ENCODE measurements at places on chromosomes 2 and 18.

DNA sequence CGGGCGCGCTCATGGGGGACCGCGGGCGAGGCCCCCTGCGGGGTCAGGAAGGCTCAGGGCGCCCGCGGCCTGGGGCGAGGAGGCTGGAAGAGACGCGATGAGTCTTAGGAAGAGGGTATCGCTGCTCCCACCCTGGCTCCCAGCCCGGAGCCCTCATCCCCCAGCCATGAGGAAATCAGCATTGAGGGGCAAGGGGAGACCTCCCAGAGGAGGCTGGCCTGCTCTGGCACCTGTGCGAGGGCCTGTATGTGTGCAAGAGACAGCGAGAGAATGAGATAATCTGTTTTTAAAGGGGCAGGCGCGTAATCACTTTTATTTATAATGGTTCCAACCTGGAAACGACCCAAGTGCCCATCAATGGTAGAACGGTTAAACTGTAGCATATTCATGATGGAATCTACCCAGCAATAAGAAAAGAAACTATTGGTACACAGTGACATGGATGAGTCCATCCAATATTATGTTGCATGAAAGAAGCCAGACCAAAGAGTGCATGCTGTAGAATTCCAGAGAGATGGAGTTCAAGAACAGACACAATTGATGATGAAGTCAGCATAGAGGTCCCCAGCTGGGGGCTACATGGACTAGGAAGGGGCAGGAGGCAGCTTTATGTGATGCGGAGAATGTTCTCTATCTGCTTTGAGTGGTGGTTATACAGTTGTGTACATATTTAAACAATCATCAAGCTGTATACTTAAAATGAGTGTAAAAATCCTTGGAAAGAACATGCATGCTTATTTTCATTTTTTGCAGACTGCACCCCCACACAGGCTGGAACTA, 14.4 kb downstream of the FBXO41 start:
- peak; percentile 42 for DNase-seq

GRCh38 chr2:58594175-58594574, 353.1 kb upstream of the FANCL start:
- peak; percentile 35 for DNase-seq

DNA sequence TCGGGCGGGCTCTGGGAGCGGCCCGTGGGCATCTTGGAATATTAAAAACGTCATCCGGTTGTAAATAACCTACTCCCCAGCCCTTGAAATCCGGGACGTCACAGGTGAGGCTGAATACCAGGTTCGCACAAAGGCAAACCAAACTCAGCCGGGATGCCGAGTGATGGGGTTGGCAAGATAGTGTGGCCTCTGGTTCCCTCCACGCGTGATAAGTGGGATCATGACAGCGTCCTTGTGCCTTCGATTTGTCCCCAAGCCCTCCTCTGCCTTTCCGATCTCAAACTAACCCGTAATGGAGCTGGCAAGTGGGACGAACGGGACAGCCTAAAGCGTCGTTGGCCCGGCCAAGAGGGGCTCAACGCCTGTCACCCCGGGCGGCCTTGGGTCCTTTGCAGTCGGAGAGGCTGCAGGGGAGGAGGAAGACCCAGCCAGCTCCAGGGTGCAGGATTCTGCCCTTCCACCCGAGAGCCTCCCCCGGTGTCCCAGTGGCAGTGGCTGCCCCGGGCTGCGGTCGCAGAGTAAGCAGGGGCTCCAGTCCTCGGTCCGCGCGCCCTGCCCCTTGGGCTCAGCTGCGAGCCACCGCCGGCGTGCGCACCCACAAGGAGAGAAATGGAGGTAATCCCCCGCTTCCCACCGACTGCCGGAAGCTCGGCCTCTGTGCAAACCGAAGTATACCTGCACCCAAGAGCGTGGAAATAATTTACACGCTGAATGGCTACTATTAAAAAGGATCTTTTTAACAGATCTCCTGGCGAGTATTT, 13.4 kb upstream of the PAX3 start:
- DNase-seq: no peak

GRCh38 chr2:181626671-181627070, 30.2 kb downstream of the CERKL start:
- no peak for DNase-seq

DNA sequence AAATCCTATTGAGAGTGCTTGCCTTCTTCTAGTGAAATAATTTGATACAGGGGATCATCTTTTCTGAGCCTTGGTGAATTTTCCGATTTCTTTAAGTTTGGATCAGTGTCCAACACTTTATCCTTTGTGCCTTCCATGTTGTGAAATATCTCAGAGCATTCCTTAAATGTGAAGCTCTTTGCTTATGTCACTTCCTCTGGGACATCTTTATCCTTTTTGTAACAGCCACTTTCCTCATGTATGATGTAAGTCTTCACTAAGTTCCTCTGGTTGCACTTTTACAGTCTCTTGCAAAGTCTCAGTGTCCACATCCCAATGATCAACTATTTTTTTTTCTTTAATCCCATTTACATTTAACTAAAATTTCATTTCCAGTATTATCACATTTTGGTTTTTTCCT, 254.2 kb downstream of the EN1 start:
- DNase-seq: no peak

- no peak for DNase-seq
These were observed 40.5 kb downstream of the ANKRD12 start for GRCh38 chr18:9177031-9177430.

- DNase-seq: no peak
These were observed 70.2 kb downstream of the SPATS2L start for GRCh38 chr2:200376513-200377354.

- no peak for DNase-seq
These were observed 208.5 kb upstream of the NRP2 start for GRCh38 chr2:205473791-205474190.

- no peak for DNase-seq
These were observed 115.7 kb upstream of the FHL2 start for GRCh38 chr2:105514576-105514975.

DNA sequence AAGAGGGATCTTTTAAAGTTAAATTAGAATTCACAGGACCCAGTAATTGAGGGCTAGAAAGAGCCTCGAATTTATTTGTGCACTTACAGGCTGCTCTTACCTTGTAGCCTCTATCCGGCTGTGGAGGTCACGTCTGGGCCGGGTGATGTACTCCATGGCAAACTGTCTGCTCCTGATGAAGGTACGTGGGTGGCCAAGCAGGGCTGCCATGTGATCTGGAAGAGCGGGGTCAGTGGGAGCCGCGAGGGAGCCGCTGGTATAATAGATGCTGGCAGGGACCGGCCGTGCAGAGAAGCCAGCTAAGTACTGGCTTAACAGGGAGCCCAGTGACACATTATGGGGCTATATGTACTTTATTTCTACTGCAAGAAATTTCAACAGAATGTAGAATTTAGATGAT, 59.2 kb downstream of the ADI1 start:
- no peak for DNase-seq

DNA sequence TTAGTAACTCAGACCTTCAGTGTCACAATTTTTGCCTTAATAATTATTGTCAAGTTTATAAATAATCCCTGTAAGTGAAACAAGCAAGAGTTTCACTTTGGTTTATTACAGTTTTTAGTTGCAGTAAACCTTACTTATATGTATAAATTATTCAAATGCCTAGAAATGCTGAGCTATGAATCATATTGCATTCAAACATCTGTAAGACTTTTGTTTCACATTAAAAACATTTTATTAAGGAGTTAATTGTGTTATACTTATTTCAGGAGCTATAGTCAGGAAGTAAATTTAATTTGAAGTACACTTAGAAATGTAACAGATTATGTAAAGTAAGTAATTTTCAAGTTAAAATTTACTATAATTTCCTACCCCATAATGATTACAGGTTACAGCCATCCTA, 3.9 kb upstream of the ETAA1 start:
- no peak for DNase-seq

DNA sequence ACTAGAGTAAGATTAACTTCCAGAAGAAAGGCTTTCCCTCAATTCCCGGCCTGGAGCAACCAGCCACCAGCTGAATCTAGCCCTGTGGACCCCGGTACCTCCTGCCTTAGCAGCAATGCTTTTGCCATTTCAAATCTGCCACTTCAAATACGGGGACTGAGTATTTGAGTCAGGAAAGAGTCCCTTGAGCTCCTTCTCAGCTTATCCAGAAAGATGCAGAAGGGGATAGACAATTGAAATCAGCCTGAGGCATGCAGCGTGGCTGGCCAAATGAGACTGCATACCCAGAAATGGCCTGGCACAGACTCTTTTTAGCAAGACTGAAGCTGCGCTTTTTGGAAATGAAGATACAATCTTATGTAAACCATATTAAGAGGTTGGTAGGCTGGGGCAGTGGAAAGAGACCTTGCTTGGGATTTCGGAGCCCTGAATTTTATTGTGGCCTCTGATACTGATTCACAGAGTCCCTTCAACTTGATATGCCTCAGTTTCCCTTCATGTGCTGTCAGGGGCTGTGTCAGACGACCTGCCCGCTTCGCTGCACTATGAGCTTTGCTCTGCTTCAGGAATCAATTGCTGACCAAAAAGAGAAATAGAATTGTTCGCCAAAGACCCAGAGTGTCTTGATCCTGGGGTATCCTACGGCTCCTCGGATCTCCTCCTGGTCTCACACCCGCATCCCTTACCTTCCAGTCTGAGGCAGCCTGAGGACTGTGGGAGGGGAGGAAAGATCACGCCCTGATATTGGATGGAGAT, 1.0 kb downstream of the MATN3 start:
- DNase-seq: no peak

DNA sequence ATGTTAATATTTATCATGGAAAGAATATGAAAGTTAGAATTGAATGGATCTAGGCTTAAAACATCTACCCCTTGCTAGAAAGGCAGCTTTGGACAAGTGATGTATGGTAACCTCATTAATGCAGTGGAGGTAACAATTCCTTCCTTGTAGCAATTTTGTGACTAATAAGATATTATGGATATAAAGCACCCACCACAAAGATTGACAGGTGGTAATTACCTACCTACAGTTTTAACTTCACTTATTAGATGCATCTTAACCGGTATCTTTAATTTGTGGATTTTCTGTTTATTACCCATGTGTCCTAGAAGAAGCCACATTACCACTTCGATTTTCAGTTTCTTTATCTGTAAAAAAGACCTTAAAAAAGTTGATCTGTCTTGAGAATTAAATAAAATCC, 367.0 kb downstream of the DSC3 start:
- DNase-seq: no peak

GRCh38 chr2:109457794-109458193, 156.0 kb downstream of the SEPTIN10 start:
- DNase-seq: no peak

- no peak for DNase-seq
These were observed 218.0 kb downstream of the DLGAP1 start for GRCh38 chr18:4236940-4237663.

DNA sequence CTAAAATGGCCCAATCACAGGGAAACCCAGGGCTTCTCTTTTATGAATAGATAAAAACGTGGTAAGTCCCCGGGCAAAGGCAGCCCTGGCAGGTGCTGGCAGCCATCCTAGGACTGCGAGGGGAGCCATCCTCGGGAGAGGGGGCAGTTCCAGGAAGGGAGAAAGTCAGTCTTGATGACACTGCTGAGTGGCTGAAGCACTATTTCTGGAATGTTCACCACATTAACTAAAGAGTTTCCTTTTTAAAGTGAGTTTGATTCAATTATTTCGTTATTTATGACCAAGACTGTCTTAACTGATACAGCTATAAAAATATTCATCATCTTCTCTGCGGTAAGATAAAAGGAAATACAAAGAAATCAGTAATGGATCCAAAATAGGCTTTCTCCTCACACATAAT, 20.4 kb downstream of the TTR start:
- DNase-seq: no peak

- DNase-seq: no peak
These were observed 140.3 kb upstream of the RASGRP3 start for GRCh38 chr2:33336036-33336625.

- no peak for DNase-seq
These were observed 746 bp upstream of the IL37 start for GRCh38 chr2:112910219-112910618.

DNA sequence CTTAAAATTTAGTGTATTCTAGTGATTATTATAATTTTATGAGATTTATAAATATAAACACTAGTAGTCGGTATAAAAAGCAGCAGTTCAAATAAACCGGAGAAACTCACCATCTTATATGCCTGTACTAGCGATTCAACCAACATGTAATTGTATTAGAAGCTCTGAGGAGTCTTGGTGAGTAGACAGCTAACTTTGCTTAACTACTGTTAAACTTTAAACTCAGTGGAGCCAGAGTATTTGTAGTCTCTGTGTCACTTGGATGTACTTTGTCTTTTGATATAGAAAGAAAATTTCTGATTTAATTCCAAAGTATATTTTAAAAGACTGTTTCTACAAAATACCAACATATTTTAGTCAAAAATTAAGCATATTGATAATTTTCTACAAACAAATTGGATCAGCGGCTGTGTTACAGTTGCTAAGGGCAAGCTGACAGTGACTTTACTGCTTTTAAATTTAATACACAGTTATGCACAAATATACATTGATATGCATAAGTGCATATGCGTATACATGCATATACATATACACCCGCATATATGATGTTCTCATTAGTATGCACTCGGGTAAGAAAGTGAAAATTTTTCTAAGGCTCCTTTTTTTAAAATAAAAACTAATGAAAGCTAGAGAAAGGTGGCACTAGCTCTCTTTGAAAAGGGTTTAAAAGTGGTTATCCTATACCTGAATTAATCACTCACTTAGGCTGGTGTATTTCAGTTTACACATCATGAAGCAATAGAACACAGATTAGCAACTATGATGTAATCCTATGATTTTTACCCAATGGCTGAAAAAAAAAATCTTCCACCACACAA, 374.5 kb downstream of the NCKAP5 start:
- no peak for DNase-seq

All from SHP77 (cell line).